ENCODE measurements at places on chromosomes 12 and 14.

DNA sequence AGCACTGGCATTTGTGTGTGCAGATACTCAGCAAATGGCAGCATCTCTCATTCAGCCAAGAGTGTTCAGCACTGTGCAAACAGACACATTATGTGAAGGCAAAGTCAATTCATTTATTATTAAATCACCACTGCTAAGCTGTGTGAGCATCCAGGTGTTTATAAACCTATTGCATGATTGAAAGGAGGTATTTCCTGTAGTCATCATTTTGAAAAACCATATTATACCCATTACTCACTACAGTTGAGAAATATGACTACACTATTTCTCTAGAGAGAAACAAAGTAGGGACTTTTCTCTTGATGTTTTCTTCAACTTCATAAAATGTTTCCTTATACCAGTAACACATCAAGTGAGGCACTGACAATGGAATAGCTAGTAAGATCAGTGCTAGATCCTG lies 13.7 kb downstream of the SPX start:
- DNase-seq: no peak

- peak; percentile 32 for DNase-seq
These were observed 16.3 kb downstream of the AKAP6 start for GRCh38 chr14:32345311-32345791.

DNA sequence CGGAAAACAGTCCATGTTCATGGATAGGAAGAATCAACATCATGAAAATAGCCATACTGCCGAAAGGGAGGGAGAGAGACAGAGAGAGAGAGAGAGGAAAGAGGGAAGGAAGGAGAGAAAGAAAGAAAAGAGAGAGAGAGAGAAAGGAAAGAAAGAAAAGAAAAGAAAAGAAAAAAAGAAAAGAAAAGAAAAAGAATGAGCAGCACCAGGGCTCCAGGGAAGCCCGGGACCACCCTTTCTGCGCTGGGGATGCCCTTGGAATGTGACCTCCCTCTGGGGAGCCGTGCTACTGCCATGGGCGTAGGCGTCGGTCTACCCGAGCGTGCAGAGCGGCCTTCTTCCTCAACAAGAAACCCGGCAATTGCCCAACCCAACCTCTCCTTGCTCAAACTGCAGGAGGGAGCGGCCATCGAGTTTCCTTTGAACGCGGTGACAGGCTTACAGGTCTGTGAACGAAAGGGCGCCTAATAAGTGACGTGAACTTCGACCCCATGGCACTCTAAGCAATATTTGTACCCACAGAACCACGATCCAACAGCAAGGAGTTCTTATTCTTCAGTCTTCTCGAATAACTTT lies 16.9 kb downstream of the OR6S1 start:
- DNase-seq: peak; percentile 71

DNA sequence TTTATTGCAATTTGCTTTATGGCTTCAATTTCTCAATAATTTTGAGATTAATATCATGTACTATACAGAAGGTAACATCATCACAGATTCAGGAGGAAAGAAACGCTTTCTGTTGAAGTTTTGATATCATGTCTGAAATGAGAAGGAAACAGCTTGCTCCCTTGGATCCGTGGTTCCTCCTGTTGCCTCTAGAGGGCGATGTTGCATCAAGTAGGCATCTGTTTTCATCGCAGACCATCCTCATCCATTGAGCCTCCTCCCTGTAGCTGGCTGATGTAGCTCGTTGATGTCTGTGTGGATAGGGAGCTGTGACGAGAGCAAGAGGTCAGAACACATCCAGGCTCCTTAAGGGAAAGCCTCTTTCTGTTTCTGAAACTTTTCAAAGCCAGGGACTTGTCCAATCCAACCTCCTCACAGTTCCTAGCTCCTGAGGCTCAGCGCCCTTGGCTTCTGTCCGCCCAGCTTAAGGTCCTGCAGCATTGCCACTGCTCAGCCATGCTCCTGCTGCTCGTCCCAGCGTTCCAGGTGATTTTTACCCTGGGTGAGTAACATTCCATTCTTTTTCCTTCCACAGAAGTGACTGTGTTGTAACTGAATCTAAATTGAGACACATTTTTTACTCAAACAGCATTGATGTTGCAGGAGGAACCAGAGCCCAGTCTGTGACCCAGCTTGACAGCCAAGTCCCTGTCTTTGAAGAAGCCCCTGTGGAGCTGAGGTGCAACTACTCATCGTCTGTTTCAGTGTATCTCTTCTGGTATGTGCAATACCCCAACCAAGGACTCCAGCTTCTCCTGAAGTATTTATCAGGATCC lies 304.8 kb upstream of the OR4E1 start:
- DNase-seq: no peak

DNA sequence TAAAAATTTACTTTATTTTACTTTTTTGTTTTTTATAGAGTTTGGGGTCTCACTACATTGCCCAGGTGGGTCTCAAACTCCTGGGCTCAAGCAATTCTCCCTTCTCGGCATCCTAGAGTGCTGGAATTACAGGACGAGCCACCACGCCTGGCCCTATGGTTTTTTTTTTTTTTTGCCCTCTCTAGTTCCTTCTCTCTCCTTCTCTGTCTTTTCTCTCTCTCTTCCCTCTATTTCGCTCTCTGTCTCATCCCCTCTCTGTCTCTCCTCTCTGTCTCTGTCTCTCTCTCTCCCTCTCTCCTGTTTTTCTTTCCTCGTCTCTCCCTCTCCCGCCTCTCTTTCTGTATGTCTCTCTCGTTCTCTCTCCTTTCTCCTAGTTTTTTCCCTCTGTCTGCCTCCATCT lies 202.6 kb upstream of the LHX5 start:
- no peak for DNase-seq

GRCh38 chr12:2844786-2845185 lies 10.0 kb upstream of the NRIP2 start:
- no peak for DNase-seq

GRCh38 chr12:26895672-26896071 lies 42.1 kb downstream of the INTS13 start:
- DNase-seq: no peak

GRCh38 chr14:54629183-54629582 lies 62.3 kb downstream of the SAMD4A start:
- no peak for DNase-seq

GRCh38 chr12:24903329-24904088 lies 45.4 kb downstream of the BCAT1 start:
- DNase-seq: no peak

GRCh38 chr12:53468282-53468681 lies 16.4 kb downstream of the PCBP2 start:
- DNase-seq: no peak

GRCh38 chr12:114710151-114710550 lies 26.2 kb upstream of the TBX3 start:
- DNase-seq: no peak

- no peak for DNase-seq
These were observed 503.7 kb downstream of the SLC6A15 start for GRCh38 chr12:84408936-84409335.

DNA sequence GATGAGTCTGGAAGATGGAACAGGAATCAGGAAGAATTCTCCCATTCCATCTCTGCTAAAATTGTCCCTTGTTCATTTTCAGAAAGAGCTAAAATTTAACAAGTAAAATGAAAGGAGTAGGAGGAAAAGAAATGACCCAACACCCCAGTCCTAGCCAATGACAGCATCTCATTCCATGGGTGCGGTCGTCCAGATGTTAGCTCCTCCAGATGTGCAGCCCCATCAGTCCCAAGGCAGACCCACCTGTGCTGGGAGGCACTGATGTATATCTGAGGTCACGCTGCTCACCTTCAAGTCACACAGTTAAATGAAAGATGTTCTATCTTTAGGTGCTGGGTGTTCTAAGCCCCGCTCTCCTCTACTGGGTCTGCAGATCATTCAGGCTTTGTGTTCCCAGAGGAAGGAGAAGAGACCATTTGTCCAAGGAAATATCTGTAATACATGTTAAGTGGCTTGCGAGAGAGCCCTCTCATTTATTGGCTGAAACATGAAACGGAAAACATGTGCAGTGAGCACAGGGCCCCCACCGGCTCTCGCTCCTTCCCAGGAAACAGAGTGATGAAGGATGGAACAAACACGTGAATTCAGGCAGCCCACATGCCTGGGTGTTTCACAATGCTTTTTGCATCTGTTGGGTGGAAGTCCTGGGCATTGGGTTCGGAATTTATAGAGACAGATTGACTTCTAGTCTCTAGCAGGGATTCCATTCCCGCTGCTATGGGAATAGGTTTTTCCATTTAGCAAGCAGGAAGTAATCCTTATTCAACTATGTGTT lies 294.6 kb downstream of the NUAK1 start:
- peak; percentile 69 for DNase-seq

GRCh38 chr12:106999446-106999845 lies 12.5 kb upstream of the MTERF2 start:
- peak; percentile 77 for DNase-seq

- DNase-seq: peak; percentile 38
These were observed 345.9 kb upstream of the RGS6 start for GRCh38 chr14:71586131-71586897.

- peak; percentile 43 for DNase-seq
These were observed 420.1 kb downstream of the FUT8 start for GRCh38 chr14:65832431-65833266.

DNA sequence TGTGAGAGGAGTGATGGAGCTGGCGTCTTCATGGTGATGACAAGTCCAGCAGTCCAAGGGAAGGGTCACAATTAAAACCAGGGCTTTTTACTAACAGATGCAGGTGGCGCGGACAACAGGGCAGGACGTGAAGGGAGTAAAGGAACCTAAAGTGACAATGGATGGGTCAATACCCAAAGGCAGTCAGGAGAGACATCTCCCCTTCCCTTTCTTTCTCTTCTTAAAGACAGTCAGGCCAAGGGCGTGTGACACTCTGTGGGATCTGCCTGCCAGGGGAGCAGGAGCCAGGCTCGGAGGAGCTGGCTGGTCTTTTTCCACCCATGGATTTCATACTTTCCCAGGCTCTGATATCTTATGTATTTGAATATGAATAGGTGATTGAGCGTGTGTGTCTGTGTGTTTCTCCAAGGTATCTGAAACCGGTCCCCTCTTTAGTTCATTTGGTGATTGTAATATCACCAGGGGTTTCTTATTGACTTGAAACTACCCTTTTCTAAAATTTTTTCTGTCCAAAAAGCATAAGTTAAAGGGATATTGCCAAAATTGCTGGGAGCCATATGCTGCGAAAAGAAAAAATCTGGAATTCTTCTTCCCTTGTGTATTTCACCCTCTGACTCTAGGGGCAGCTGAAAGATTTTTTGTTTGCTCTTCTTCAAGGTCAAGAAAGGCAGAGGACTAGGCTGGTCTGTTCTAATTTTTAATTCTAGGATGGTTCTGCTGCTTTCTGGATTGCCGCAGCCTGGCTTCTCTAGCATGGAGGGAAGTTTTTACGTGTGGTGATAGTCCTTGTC lies 61.8 kb downstream of the FBXL14 start:
- no peak for DNase-seq

GRCh38 chr12:27002141-27002540 lies 12.0 kb downstream of the TM7SF3 start:
- DNase-seq: no peak

Data from AG20443 (cell line).